ENCODE measurements at places on chromosomes 5 and 9. TPM values are rescaled to one million over a fixed set of nuclear protein-coding genes. Genes with fewer than 3 reads are reported as not detected.

The NR2F1-AS1 gene
- not detected for total RNA-seq

The TNFSF8 gene
- 136 TPM for total RNA-seq

The GABRA6 gene
- not detected for total RNA-seq

The PCDHB13 gene
- not detected for total RNA-seq

The PCDHGA10 gene
- total RNA-seq = 0.30 TPM

The SH3TC2 gene
- not detected for total RNA-seq

The NAIP gene
- 13.7 TPM for total RNA-seq

The FOXD1 gene
- 0.18 TPM for total RNA-seq

The OSMR gene
- total RNA-seq = not detected

The MARCOL gene
- not detected for total RNA-seq

- H3K4me3 ChIP-seq = peak overlapping the region; percentile 57
- H3K27me3 ChIP-seq = no peaks in the 10 kb centered on the region
- no peaks in the 10 kb centered on the region for H3K36me3 ChIP-seq
Measured at GRCh38 chr5:140362875-140363630, 3.1 kb downstream of the SLC4A9 start.

GRCh38 chr5:100634937-100635534, 99.9 kb downstream of the FAM174A start:
- no peak for DNase-seq
- H3K4me1 ChIP-seq = no peaks in the 10 kb centered on the region
- H3K4me3 ChIP-seq = no peak overlapping the region
- no peaks in the 10 kb centered on the region for H3K36me3 ChIP-seq

DNA sequence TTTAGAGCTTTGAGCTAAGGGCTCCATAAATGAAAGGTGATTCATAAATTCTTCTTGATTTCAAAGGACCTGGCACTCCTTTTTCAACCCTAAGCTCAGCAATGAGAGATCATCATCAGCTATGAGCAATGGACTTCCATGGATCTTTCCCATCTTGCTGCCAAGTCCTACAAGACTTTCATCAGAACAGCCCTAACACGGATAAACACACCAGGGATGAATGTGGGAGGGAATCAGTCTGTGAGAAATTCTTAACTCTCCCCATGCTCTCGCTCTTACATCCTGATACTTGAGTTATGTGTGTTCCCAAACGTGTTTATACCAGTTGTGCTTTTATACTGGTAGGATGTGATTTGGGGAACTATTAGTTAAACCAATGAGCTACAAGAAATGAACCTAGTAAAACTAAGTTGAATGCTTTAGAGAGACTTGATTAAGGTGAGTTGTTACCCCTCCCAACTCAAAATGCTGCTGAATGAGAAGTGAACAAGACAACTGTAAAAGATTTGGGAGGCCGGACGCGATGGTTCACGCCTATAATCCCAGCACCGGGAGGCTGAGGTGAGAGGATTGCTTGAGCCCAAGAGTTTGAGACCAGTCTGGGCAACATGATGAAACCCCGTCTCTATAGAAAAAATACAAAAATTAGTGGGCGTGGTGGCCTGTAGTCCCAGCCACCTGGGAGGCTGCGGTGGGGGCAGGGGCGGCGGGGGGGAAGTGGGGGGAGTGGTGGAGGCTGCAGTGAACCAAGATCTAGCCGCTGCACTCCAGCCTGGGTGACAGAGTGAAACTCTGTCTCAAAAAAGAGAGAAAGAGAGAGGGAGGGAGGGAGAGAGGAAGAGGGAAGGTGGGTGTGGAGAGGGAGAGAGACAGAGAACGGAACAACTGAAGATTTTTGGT, 5.2 kb upstream of the RPL26L1 start:
- peaks cover 21% of the 10 kb centered on the region for H3K36me3 ChIP-seq
- no peak overlapping the region for H3K27ac ChIP-seq
- no peak overlapping the region for H3K4me3 ChIP-seq
- no peaks in the 10 kb centered on the region for H3K4me1 ChIP-seq
- no peaks in the 10 kb centered on the region for H3K27me3 ChIP-seq

- no peaks in the 10 kb centered on the region for H3K36me3 ChIP-seq
- no peak overlapping the region for H3K4me3 ChIP-seq
- H3K27me3 ChIP-seq = no peaks in the 10 kb centered on the region
- H3K4me1 ChIP-seq = no peaks in the 10 kb centered on the region
- no peak overlapping the region for H3K27ac ChIP-seq
Measured at GRCh38 chr9:133433351-133433843, 11.2 kb downstream of the ADAMTS13 start.

GRCh38 chr5:88374391-88374790, 105.7 kb upstream of the TMEM161B start:
- no peak for DNase-seq
- H3K4me1 ChIP-seq = no peaks in the 10 kb centered on the region
- H3K27ac ChIP-seq = no peak overlapping the region

DNA sequence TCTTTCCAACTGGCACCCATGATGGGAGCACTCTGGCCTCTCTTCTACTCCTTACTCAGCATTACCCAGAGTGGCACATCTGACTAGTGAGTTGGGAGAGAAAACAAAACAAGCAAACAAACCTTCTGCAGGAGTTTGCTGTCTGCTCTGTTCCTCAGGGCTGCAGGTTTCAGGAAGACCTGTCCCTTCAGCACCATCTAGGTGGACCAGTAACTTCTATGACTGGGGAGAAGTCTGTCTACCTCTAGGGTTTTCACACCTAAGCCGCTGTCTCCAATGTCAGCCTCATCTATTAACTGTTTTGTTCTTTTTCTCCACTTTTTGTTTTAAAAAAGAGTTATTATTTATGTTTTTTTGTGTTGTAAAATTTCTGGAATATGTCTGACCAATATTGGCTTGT, 58.7 kb downstream of the RAB3C start:
- H3K27ac ChIP-seq = no peak overlapping the region

DNA sequence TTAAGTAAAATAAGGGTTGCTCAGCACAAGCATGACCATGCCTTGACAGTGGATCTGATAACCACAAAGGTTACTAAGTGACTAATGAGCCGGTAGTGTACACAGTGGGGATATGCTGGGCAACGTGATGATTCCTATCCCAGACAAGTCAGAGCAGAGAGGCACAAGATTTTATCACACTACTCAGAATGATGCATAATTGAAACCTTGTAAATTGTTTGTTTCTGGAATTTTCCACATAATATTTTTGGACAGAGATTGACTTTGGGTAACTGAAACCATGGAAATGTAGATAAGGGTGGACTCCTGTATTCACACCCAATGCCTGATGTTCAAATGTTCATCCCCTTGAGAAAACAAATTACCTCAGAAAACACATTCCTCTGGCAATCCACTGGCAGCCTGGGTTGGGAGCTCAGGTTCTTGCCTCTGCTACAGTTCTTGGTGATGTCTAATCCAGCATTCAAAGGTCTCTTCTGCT, 16.2 kb upstream of the ERAP1 start:
- no peaks in the 10 kb centered on the region for H3K27me3 ChIP-seq
- H3K36me3 ChIP-seq = no peaks in the 10 kb centered on the region
- H3K27ac ChIP-seq = no peak overlapping the region
- H3K4me3 ChIP-seq = no peak overlapping the region

DNA sequence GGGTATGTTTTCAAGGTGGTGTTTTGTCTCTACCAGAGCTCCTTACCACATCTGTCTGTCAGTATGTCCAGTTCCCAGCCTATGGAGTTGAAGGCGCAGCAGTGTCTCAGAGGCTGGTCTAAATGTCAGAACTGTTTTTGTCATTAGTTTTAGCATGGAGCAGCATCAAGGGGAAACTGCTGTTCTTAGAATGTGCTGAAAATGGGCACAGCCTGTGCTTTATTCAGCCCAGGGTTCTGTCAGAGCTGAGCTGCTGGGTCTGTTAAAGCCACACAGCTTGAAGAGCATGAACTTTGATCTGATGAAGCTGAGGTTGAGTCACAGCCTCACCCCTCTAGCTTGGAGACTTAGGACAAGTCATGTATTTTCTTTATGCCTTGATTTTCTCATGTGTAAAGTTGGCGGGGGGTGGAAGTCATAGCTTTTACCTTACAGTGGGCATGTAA, 71.9 kb downstream of the RALGPS1 start:
- peak overlapping the region; percentile 5 for H3K4me3 ChIP-seq
- no peak for DNase-seq
- H3K27me3 ChIP-seq = peaks cover 10% of the 10 kb centered on the region

Data from naive thymus-derived CD4-positive, alpha-beta T cell (primary cell).